ENCODE measurements at places on chromosomes 3 and 15.

DNA sequence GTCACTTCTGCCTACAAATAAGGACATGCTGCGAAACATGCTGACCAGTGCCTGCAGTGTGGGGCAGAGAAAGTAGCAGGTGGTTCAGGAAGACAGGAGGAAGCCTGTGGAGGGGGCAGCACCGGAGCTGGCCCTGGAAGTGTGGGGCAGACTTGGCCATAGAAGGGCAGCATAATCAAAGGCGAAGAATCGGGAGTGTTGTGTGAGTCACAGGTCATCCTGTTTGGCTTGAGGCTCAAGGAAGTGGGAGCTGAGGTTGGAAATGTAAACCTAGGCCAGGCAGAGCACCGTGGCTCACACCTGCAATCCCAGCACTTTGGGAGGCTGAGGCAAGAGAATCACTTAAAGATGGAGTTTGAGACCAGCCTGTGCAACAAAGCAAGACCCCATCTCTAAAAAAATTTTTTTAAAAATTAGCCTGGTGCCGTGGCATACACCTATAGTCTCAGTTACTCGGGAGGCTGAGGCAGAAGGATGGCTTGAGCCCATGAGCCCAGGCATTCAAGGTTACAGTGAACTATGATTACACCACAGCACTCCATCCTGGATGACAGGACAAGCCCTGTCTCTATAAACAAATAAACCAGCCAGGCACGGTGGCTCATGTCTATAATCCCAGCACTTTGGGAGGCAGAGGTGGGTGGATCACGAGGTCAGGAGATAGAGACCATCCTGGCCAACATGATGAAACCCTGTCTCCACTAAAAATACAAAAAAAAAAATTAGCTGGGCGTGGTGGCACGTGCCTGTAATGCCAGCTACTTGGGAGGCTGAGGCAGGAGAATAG is 54.0 kb downstream of the FAM43A start:
- no peak for DNase-seq

DNA sequence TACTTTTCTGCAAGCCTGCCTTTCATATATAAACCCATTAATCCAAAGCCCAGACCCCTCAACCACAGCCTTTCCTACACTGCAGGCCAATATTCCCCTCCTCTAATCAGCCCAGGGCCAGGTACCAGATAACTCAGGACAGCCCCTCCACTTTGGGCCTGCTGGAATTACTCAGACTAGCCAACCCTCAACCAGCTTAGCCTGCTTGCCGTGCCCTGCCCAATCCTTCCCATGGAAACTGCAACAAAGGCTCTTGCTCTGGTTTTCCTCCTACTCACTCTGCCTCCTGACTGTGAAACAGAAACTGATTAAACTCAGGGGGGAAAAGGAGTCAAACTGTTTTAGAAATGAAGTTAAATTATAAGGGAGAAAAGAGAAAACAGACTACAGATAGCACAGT is 248.1 kb downstream of the KLF13 start:
- no peak for DNase-seq

DNA sequence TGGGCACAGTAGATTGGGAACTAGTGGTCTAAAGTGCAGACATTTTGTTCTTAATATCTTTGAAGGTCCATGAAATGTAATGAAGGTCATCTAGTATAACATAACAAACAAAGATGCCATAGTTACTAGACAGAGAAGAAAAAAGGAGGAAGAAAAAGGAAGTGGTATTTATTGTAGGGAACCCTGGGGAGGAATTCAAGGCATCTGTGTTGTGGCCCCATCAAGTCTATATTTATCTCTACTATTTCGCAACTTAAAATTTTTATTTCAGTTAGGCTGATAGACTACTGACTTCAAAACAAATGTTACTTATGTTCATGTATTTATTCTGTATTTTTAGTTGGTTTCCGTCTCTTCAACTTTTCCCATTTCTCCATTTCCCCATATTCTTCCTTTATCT is 48.9 kb upstream of the ZDHHC23 start:
- no peak for DNase-seq

- DNase-seq = no peak
Observed at GRCh38 chr3:104785947-104786346, 580.8 kb upstream of the ALCAM start.

DNA sequence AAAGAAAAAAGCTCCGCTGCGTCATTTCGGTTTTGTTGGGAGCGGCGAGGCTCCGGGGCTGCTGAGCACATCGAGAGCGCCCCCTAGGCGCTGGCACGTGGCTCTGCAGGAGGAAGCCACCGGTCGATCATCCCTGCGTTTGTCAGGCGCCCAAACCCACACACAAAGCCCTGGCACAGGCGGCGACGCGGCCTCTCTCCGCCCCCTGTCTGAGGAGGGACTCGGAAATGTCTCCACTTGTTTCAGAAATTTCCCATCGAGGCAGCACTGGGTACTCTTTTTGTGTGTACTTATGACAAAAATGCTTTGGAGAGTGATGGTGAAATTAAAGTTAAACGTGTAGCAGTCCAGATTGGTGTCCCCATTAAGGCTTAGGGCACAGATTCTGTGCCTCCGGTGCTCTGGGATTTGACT is 407.3 kb upstream of the ONECUT1 start:
- DNase-seq = peak; percentile 22

GRCh38 chr3:191070762-191071403 is 128.2 kb upstream of the OSTN start:
- no peak for DNase-seq

- no peak for DNase-seq
Observed at GRCh38 chr15:39181940-39182339, 398.9 kb upstream of the THBS1 start.

DNA sequence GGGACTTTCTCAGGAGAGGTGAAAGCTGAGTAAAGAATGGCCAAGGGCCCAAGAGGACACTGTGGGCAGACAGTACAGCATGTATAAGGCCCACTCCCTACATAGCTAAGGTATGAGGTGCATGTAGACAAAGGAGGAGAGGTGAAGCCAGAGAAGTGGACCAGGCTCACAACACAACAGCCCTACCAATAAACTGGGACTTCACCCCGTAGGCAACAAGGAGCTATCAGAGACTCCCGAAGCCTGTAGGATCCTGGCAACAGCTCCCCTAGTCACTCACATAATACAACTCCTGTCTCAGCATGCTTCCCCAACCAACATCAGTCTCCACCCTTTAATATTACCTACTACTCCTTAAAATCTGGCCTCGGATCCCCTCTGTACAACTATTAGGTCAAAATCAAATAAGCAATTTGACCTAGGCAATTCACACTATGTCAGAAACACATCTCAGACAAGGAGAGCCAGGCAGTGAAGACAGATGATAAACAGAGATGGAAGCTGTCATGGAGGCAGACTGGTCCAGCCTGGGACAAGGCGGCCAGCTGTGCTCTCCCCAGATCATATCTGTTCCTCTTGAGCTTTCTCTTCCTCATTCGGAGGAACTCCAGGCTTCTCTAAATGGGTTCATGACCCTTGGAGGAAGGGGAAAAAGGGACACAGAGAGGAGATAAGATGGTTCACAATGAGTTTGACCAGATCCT is 1.4 kb downstream of the XXYLT1 start:
- DNase-seq = no peak

DNA sequence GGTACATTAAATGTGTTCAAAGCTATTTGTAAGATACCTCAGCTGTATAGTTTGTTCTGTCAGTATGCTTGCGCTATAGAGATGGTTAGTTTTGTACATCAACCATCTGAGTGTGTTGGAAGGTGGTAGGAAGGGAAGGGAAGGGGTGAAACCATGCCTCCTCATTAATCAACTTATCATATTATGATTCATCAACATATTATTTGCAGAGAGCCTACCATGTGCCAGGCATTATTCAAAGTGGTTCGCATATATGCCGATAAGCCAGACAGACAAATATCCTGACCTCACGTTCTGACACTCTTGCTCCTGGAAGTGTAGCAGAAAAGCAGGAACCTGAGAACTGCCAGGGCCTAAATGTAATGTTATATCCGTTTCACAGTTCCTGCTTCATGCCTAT is 248.1 kb upstream of the NR2E3 start:
- no peak for DNase-seq

DNA sequence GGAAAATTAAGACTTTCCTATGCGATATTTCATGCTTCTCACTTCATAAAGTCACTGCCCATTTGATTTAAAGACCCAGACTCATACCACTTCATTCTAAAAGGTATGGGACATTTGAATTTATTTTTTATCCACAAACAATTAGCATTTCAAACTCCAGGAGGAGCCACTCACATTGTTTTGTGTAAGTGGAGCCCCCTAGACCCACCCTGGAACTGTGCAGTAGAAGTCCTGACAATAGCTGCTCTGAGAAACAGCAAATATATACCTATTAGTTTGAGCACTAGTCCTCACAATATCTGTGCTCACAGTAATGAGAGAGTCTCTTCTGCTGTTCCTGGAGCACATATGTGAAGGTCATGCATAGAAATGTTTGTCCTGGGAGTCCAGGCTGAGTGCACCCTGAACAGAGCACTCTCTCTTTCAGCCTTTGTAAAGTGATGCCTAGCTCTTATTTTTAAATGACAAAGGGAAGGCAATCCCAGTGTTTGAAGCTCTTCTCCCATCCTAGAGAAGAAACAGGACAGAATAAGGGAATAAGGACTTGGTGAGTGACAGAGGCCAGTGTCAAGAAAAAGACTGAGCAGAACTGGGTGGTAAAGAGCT is 127.5 kb upstream of the STRIT1 start:
- no peak for DNase-seq

DNA sequence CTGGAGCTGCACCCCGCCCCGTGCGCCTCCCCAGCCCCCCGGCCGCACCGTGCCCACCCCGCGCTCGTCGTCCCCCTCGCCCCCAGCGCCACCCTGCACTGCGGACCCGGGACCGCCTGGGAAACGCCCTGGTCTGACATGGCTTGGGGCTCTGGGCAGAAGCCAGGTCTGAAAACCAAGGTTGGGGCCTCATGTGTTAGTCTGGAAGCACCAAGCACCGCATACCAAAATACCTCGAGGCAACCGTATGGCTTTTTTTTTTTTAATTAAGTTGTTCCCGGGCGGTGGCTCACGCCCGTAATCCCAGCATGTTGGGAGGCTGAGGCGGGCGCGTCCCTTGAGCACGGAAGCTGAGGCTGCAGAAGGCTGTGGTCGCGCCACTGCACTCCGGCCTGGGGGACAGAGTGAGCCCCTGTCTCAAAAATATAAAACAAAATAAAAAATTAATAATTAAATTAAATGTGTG is 91.5 kb upstream of the CHD2 start:
- no peak for DNase-seq

DNA sequence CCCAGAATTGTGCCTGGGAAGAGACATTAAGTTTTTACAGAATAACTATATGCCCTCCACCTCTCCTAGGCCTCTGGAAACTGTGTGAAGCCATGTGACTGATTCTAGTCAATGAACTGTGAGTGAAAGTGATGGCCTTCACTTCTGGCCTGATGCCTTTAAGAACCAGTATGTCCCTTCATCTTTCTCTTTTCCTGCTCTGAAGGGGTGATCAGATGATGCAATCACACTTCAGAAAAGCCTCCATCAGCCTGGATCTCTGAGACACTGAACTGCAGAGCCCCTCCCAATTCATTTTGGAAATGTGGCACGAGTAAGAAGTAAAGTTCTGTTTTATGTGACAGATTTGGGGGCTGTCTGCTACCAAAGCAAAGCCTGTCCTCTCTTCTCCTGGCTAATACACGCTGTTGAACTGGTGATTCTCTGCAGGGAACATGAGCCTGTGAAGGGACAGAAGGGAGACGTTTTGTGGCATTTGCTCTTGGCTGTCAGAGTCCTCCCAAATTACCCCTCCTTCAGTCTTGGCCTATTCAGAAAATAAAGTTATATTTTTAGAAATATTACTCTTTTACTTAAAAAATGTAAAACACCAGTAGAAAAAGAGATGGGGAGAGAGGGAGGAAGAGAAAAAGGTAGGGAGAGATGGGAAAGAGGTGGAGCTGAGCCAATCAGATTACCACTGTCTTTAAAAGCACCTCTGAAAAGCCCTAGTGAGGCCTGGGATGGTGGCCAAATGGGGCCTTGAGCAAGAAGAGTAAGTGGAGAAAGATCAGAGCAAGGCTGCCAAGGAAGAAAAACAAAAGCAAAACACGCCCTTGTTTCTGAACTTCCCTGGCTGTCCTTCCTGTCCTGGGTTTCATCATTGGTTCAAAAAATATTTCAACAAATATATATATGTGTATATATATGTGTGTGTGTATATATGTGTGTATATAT is 40.9 kb upstream of the RYK start:
- DNase-seq = no peak

- no peak for DNase-seq
Observed at GRCh38 chr3:31634476-31634875, 101.8 kb downstream of the STT3B start.

DNA sequence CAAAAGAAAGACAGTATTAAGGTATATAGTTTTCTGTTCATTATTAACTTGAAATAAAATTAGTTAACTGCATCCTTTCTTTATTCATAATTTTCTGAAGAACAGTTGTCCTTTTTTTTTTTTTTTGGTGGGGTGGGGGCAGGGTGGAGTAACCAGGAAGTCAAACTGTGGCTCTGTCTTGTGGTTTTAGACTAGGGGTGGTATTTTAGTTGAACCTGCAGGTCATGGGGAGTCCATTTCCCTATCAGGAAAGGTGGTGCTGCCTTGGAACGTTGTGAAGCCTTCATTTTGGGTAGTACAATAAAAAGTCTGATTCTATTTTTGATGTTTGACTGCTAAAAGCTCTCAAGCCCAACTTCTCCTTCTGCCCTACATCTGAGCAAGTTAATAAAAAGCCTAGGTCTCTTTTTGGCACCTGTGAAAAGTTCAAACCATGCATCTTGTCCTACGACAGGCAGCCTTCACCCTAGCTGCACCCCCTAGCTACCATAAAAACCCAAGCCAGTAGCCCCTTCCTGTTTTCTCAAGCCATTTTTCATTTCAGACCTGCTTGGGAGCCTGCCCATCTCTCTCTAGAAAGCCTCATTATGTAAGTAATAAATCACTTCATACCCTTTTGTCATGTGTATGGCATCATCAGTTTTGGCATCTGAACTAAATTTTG is 31.2 kb upstream of the RIOX2 start:
- no peak for DNase-seq

- no peak for DNase-seq
Observed at GRCh38 chr15:91737151-91737818, 116.2 kb upstream of the SLCO3A1 start.

GRCh38 chr15:23687143-23687470 is at the start of gene NDN:
Gene NDN, minus strand, starts transcription at chr15:23687305. Its CDS starts 88 bp downstream, at chr15:23687217.
- no peak for DNase-seq

- DNase-seq = no peak
Observed at GRCh38 chr15:27816790-27817189, 282.3 kb downstream of the OCA2 start.

DNA sequence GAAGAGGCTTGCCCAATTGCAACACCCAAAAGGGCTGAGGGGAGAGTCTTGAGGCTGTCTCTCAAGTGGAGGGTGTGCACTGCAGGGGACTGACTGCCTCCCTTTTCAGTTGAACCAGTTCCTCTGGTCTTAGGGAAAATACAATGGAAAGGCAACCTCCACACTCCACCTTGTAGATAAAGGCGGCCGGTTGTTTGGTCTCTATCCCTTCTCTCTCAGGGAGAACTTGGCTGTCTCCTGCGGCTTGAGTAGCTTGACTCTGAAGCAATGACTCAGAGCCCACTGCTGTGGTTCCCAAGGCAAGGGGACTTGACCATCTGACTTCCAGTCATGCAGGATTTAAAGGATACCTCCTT is 143.2 kb upstream of the UMPS start:
- DNase-seq = no peak

- no peak for DNase-seq
Observed at GRCh38 chr3:197709135-197709534, 27.6 kb downstream of the RUBCN start.

- DNase-seq = no peak
Observed at GRCh38 chr3:196754091-196754981, 14.7 kb downstream of the PAK2 start.
